ENCODE measurements at places on chromosomes 4 and X.
A peak's percentile ranks its signal among the peaks of the same experiment; 100 is the strongest.

DNA sequence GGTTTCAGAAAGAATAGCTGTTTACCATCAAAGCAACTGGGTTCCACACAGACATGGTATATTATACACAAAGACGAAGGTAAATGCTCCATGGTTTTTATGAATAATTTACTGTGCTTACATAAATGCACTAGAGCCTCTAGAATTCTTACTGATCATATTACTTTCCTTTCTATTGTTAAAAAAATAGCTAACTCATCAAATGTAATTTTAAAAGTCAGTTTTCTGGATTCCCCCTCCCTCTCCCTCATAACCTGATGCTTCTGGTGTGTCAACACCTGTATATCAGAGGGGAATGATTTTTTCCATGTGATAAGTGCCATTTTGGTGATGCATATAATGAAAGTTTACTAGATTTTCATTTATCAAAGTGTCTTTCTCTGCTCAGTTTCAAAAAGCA, 31.1 kb upstream of the LEF1 start:
- no peak for DNase-seq

DNA sequence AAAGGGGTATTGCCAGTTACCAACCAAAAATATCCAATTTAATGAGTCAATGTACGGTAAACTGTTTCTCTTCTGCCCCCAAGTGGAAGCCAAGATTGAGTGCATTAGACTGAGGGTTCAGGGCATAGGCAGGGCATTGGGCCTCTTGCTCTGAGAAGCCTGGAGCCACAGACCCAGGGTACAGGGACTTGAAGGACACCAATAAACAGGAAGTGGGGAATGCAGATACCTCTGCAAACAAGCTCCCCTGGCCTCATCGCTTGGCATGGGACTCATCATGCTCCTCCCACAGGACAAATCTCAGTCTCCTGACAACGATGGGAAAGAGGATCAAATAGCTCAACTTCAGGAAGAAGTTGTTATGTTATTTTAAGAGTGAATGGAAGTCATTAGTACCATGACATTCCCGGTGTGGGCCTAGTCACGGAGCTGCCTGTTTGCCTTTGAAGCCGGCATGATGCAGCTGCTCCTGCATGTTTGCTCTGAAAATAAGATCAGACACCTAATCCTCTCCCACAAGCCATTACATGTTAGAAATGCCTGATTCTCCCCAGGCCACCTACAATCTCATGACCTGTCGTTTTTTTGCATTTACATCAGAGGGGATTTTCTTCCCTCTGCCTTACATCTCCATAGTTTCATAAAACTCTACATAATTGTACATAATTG, 224.2 kb downstream of the RCHY1 start:
- no peak for DNase-seq

DNA sequence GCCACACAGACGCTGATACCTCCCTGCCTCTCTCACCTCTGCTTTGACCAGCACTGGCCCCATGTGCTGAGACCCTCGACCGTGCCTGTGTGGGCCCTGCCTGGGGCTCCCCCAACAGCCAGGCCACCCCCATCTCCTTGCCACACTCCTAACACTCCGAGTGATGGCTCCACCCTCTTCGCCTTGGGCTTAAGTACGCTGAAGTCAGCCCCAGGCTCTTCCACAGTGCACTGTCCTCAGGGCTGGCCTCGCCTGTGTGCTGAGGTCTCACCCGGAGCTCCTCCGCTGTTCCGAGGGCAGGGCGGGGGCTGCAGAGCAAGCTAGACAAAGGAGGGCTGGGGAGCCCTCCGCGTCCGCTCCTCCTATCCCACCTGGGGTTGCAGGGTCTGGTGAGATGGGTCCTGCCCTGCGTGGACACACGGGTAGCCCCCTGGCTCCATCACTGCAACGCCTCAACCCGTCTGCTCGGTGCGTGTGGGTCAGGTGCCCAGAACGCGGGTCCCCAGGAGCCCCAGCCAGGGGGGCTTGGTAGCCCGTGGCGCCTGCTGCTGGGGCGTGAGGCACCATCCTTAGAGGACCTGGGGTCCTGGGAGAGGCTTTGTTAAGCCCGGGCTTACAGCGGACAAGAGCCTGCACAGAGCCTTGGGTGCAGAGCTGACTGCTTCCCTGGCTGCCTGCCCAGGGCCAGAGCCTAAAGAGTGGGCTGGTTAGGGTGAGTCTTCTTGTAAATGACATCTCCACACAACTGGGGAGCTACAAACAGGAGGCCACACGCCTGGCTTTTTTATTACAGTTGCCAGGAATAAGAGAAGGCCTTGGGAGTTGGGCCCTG, 42.6 kb upstream of the NKX1-1 start:
- no peak for DNase-seq

DNA sequence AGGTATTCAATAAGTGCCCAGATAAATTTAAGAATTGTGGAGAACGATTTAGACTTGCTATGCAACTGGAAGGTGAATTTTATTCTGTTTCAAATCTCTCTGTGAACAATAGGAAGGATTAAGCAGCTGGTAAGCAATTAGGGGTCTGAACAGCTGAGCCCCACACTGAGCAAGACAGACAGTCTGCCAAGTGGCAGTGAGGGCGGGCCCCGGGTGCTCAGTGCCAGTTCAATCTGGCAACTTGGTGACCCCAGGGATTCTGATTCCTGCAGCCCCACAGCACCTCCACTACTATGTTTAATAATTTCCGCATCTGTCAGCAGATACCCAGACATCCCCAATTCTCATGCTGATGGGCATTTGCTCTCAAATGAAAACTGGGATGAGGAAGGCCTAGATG, 317.3 kb downstream of the PPP1R2C start:
- DNase-seq = no peak

- DNase-seq = no peak
Measured at GRCh38 chr4:57943682-57944081, 833.5 kb upstream of the IGFBP7 start.

- no peak for DNase-seq
Measured at GRCh38 chrX:56746996-56747395, 18.0 kb downstream of the NBDY start.

- no peak for DNase-seq
Measured at GRCh38 chrX:123036401-123036800, 147.7 kb upstream of the GRIA3 start.

- DNase-seq = no peak
Measured at GRCh38 chr4:25795566-25796454, 67.0 kb downstream of the SEL1L3 start.

DNA sequence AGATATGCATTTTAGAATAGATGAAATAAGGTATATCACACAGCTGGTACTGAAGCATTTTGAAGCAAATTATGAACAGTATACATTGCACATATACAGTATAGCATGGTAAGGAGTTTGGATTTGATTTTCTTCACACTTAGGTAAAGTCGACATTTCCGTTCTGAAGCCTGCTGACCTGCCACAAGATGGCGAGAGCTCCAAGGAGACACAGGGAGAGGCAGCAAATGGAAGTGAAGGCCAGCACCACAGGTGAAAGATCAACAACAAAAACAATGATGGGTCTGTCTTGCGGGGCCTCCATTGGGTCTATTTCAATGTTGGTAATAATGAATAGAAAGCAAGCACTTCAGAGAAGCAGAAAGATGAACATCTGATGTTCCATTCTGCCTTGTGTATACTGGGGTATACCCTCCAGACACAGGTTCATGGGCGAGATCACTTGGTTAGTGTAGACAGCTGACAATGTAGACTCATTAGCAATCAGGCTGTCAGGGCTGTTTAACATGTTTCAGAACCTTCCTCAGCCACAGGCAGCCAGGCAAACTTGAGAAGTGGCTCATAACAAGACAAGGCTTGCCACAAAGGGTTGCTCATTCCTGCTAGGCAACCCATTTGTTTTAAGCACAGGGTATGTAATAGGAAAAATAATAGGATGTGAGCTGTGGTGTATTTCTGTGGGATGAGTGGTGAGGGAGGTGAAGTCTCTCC, 21.4 kb upstream of the NOX1 start:
- peak; percentile 11 for DNase-seq

DNA sequence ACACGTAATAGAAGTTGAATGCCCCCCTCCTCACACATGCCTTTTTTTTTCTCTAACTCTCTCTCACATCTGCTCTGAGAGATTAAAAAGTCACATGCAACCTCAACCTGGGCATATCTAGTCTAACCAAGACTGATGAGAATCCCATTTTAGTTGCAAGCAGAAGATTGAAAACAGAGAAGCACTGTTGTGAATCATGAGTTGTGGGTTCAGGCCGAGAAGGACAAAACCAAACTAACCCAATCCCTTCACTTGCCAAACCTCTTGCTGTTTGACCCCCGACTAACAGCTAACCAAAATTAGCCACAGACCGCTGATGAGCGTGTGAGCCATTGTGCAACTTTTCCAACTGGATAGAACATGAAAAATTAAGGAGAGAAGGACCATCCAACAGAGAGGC, 31.8 kb downstream of the CXCL1 start:
- no peak for DNase-seq

- no peak for DNase-seq
Measured at GRCh38 chr4:6478546-6479220, 6.3 kb upstream of the PPP2R2C start.

DNA sequence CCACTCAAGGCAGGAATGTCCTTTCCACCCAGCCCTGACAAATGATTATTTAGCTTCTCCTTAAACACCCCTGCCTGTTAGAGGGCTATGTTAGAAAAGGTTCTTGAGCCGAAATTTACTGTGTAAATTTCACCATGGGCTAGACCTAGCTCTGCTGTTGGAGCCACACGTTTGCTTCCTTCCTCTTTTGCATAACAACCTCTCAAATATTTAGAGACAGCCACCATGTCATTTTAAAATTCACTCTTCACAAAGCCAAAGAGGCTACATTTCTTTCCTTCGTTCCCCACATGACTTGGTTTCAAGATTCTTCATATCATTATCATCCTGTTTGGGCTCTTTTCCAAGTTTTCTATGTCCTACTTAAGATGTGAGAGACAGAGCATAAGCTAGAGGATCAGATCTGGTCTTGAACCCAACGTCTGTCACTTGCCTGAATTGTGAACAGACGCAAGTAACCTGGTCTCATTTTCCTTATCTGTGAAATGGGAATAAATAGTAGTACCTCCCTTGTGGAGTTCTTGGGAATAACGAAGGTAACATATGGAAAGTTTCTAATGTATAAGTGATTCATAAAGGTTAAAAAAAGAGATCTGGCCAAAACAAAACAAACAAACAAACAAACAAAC, 6.7 kb downstream of the DOCK11 start:
- no peak for DNase-seq

DNA sequence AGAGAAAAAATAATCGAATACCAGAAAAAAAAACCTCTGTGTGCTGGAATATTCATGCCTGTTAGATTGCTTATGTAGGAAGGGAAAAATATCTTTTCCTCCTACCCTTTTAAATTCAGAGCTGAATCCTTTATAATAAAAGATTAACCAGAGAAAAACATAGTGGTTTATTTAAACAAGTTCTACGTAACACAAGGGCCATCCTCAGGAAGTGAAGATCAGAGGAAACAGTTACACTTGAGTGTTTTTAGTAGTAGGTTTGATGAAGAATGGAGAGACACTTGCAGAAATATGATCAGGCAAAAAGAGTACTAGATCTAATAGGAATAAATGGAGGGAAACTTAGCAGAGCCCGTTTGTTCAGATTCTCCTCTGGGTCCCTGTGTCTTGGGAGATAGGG, 66.3 kb downstream of the TMEM156 start:
- DNase-seq = no peak

DNA sequence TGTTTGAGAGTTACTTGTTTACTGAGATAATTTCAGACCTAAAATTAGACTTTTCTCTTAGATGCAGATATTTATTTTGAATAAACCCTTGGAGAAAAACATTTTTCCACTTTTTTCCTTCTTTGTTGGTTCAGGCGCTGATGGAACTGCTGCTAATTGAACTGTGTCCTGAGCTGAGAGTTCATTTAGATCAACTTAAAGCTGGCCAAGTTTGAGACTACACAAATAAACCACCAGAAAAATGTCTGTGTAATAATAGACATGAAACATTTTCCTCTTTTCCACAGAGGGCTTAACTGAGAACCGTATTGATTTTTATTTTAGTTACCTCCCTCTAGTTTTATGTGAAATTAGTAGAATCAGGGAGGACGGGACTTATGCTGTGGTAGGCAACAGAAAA, 32.5 kb downstream of the LRP2BP start:
- DNase-seq = no peak

DNA sequence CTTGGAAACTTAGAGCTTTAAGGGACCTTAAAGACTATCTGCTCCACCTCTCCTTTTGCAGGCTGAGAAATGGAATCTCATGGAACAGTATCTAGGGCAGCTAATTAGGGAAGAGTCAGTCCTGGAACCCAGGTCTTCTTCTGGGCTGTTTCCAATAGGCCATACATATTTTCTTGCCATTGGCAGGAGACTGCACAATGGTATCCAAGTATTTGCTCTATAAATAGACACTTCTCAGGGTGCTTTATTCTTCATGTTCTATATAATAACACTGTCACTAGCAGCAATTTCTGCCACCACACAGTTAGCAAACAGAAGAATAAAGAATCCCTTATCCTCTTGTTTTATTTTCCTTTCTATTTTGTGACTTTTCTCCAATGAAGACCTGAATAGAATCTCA, 291.7 kb downstream of the C4orf33 start:
- no peak for DNase-seq

DNA sequence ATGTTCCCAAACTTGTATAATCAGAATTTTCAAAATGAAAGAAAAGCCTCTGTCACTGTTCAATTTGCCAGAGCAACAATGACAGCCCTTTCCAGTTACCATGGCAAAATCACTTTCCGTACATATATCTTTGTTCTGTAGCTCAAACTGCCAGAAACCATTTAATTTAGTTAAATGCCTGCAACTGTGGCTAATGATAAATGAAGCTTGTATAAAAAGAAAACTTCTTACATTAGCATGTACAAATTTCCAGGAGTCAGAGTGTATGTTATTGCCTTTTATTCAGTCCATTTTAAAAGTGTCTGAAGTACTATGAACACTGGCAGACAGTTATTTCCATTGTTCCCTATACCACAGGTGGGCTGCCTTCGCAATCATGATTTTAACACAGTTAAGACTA, 30.3 kb downstream of the ARAP2 start:
- no peak for DNase-seq

DNA sequence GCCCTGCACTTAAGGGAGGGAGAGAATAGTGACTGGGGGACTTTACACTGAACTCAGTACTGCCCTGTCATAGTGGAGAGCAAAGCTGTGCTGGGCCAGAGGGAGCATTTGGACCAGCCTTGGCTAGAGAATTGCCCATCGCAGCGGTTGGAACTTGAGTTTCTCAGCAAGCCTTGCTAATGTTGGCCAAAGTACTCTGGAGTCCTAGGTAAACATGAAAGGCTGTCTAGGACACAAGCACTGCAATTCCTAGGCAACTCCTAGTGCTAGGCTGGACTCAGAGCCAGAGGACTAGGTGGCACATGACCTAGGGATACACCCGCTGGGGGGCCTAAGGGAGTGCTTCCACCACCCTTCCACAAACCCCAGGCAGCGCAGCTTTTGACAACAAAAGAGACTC, 15.0 kb downstream of the MED14 start:
- DNase-seq = no peak

- no peak for DNase-seq
Measured at GRCh38 chr4:144894573-144894972, 203.4 kb downstream of the ANAPC10 start.

DNA sequence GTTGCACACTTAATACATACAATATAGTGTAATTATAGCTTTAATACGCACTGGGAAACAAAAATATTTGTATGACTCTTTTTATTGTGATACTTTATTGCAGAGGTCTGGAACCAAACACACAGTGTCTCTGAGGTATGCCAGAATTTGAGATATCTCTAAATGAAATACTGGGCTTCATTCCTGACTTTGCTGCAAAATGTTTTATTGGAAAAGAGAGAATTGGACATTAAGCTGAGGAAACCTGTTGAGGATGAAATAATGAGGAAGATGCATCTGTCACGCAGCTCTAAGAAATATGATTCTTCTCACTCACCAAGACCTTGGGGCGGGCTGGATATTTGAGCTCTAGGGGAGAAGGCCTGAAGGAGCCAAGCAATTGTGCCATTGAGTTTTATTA, 242.1 kb downstream of the CPE start:
- no peak for DNase-seq
